ENCODE measurements at places on chromosomes 7 and 10.

GRCh38 chr10:88911116-88911515 is 31.1 kb downstream of the STAMBPL1 start:
- DNase-seq = no peak

DNA sequence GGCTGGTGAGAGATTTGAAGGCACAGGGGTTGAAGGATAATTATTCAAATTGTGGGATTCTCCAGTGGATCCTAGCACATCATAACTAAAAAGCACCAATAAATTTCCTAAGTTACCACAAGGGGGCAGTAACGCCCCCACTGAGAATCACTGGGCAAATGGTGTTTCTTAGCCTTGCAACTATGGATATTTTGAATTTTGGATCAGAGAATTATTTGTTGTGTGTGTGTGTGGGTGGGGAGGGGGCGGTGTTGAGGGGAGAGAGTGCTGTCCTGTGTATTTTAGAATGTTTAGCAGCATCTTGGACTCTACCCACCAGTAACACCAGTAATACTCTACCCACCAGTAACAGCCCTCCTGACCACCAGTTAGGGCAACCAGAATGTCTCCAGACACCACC is 63.3 kb upstream of the PRKG1 start:
- no peak for DNase-seq

GRCh38 chr10:80509403-80510161 is 28.1 kb upstream of the SH2D4B start:
- no peak for DNase-seq

GRCh38 chr7:23955145-23955544 is 245.1 kb downstream of the STK31 start:
- DNase-seq = no peak

DNA sequence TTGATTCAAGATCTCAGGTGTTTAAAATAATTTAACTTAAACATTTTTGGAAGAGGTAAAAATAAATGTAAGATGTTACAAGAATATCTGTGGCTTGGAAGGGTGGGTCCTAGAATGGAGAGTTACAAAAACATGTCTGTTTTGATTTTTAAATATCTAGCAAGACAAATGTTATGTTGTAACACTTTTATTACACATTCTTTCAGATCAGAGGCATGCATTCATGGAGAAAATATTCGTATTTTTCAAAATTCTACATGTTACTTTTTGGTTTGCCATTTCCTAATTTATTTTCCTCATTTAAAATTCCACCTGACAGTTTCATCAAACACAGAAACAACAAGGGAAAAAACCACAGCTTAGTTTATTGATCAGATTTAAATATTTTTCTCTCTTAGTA is 10.0 kb downstream of the WBP1L start:
- DNase-seq = no peak

- no peak for DNase-seq
Measured at GRCh38 chr10:128026615-128027300, 99.5 kb downstream of the MKI67 start.

GRCh38 chr10:126598009-126598408 is 72.5 kb downstream of the C10orf90 start:
- no peak for DNase-seq

GRCh38 chr10:87618566-87619423 is 40.9 kb upstream of the PAPSS2 start:
- DNase-seq = no peak

DNA sequence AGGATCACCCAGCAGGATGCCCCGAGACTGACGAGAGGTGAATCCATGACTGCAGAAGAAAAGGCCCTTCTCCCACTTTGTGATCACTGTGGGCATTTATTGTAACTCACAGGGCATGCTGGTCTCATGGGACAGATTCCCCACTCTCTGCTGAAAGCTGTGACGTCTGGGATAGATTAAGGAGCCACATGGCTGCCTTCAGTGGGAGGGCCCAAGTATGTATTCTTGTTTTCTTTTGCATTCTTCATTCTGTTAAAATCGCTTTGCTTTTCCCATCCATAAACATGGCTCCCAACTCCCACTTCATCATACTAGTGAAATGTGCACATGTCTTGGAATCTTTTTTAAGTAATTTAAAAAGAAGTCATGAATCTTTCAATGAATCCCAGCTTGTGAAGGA is 67.2 kb downstream of the FAM107B start:
- peak; percentile 11 for DNase-seq

DNA sequence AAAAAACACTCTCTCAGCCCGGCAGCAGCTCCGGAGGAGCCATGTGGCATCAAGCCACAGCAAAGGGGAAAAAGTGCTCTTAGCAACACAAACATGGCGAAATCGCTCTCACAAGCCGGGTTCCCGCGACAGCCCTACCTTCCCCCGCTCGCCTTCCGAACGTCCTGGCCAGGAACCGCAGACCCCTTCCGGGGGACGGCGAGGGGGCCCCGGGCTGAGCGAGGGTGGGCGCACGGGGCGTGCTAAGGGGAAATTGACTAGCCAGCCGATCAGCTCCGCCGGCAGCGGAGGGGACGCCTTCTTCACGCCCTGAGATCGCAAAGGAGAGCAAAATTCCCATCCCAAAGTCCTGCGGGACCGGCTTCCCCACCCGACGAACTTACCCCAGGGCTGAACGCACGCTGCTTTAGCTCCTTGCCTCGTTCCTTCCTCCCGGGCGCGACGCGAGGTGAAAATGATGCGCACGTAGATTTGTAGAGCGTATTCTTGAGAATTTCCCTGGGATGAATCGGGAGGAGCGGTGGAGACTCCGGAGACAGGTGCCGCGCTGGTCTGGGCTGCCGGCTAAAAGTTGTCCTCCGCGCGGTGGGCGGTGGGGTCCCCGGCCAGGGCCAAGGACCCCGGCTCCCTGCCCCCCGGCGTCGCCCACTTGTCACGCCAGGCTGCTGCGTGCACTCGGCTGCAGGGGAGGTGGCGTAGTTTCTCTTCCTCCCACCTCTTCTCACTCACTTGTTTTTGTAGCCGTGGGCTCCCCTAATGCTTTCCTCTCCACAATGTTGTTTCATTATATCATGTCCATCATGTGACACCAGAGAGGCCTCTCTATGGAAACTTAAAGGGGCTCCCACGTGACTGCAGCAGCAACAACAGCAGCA is 220.1 kb upstream of the MKLN1 start:
- DNase-seq = peak; percentile 61

DNA sequence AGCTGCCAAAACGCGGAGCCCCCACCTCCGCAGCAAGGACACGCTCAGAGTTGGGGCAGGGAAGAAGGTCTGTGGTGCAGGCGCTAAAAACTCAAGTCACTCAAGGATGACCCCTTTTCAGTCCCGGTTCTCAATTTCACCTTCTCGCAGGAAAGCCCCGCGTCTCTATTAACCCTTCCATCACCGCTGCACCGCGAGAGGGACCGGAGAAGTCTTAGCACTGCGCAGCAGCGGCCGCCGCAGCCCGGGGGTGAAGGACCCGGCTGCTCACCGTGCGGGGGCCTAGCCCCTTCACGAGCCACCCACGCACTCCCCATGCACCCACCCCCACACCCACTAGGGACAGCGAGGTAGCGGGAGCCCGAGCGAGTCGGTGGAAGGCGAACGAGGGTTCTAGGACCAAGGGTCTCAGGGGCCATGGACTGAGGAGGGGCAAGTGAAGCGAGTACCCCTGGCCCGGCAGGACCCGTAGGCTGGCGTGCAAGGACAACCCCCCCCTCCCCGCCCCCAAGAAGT is 162.9 kb downstream of the SH3PXD2A start:
- DNase-seq = no peak
